Left hindlimb (tissue), 1 donor: ENCODE measurements at places on chromosomes 6 and 20.

- no peak for DNase-seq
Observed at GRCh38 chr6:138531387-138531786, 32.1 kb upstream of the NHSL1 start.

GRCh38 chr20:22526512-22527012 is 57.8 kb downstream of the FOXA2 start:
- DNase-seq, result no peak

- DNase-seq, result peak; percentile 51
Observed at GRCh38 chr6:21846541-21847451, 253.2 kb downstream of the SOX4 start.

DNA sequence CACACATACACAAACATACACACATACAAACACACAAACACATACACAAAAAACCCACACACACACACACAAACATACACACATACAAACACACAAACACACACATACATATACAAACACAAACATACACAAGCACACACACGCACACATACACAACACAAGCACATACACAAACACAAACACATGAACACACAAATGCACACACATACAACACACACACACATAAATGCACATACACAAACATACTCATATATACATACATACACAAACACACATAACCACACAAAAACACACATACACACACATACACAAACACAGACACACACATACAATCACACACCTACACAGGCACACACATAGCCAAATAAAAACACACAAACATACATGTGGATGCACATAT is 30.3 kb upstream of the THBS2 start:
- DNase-seq, result no peak

DNA sequence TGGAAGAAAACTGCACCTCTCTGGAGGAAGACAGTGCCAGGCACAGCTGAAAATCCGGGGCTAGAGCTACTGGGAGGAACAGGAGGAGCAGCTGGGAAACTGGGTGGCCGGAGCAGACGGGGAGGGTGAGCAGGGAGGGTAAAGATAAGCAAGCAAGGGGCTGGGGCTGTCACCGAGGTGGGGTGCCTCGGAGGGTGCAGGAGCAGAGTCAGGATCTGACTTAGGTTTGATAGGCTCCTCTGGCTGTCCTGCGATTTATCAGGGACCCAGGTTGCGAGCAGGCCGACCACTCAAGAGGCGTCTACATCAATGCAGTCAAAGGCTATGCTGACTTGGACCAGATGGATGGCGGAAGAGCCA is 12.3 kb downstream of the TSHZ2 start:
- DNase-seq, result no peak

DNA sequence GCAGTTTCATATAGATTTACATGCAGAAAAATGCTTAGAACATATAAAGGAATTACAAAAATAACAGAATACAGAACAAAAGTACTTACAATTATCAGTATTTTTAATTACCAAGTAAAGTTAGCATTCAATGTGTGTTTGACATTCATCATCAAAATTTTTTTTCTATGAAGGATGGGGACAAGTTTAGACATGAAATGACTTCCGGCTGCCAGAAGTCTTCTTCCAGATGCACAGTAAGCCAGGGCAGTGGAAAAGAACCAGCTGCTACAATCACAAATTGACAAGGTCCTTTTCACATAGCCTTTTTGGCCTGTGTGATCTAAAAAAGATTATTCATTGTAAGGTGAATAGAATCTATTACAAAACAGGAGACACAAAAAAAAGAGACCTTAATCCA is 73.8 kb downstream of the HUS1B start:
- DNase-seq, result no peak

DNA sequence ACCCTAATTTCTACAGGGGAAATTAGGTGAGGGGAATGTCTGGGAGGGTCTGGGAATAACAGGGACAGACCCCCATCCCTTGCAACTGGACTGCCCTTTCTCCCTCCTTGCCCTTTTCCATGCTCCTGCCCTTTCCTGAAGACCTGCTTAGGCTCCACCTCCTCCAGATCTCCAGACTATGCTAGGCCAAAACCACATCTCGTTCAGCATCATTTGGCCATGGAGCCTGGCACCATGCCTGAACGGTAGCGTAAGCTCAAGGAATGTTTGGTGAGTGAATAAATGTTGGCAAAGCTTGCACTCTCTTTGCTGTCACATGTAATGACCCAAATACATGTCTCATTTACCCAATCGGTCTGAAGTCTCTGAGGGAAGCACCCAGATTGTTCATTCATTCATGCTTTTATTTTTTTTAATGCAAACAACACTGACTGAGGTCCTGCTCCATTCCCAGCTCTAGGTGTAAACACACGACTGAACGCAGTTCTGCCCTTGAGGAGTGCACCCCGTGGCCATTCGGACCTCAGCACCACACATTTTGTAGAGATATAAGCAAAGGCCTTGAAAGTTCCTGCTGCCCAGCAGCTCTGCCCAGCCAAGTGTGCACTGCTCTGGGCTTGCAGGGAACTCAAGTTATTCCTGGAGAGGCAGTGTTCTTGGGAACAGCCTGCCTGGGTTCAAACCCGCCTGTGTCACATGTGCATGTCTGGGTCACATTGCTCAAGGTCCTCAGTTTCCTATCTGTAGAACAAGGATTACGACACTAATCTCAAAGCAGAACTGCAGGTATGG is 1.1 kb upstream of the GRM4 start:
- peak; percentile 15 for DNase-seq

GRCh38 chr6:148195511-148195910 is 147.1 kb upstream of the SASH1 start:
- DNase-seq, result no peak

- no peak for DNase-seq
Observed at GRCh38 chr20:1272368-1273100, 6.4 kb downstream of the SNPH start.

DNA sequence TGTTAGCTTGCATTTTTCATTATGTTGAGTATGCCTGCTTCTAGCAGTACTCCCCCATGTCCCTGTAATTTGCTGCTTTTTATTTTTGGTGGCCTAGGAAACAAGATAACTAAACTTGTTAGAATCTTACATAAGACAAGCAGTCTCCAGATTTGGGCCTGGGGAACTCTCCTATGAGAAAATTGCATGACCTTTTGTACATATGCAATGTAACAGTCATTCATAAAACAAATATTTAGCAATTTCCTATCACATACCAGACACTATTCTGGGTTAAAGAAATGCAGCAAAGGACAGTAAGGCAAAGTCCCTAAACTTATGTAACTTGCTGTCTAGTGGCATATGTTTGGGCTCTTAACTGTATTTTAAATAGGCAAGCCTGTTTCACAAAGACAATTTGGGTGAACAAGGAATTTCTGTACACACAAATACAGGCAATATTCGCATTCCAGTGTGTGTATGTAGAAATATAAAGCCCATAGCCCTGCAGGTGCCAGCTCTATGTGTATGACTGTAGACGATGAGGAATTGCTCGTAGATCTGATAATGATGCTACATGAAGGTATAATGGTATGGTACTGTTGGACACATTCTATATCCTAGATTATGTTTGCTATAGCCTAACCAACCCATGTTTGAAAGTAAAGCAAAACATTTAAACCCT is 305.2 kb upstream of the CITED2 start:
- DNase-seq, result no peak

DNA sequence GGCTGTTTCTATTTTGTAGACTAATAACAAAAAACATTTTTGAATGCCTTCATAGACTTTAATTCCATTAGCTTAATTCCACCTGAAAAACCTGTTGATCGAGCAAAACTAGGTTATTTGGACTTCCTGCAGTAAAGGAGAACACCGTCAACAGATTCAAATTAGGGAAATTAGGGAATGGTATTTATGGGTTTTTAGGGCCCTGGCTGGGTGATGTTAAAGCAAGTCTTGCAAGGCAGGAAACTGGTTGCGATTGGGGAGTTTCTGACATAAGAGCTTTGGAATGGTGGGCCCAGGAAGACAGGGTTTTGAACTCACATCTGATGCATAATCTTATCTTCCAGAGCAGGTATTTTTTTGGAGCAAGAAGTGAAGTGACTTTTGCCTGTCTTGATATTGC is 40.1 kb upstream of the TFAP2C start:
- no peak for DNase-seq

- no peak for DNase-seq
Observed at GRCh38 chr20:44776980-44777379, 31.3 kb downstream of the KCNK15 start.

- DNase-seq, result no peak
Observed at GRCh38 chr6:154402081-154402780, 45.6 kb upstream of the IPCEF1 start.

GRCh38 chr6:154653853-154654252 is 79.4 kb upstream of the SCAF8 start:
- no peak for DNase-seq

GRCh38 chr6:81130061-81130460 is 622.4 kb downstream of the TENT5A start:
- no peak for DNase-seq

DNA sequence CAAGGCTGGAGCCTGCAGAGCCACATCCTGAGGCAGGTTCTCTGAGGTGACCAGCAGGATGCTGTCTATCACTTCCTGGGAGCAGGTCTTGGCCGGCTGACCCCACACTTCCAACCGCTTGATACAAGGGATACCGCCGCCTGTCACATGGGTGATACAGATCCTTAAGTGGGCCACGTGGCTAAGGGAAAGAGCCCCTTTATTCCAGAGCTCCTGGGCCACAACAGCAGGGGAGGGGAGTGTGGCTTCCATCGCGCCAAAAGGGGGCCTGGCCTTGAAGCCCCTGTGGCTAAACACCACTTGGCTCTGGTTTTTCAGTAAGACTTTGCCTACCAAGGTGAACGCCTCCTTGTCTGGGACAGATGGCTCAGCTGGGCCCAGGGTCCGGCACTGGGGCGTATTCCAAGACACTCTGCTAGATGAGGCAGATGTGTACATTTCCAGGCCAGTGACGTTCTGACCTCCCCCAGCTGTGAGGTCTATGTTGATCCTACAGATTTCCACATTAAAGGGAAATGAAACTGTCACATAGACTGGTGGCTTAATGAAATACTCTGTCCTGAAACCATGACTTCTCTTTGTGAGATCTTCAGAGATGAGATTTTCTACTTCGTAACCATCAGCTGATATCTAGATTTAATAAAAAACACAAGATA is 37.6 kb upstream of the AVP start:
- no peak for DNase-seq

- no peak for DNase-seq
Observed at GRCh38 chr6:18262702-18263417, 1.5 kb downstream of the DEK start.

- no peak for DNase-seq
Observed at GRCh38 chr6:89961481-89961880, 67.2 kb downstream of the GJA10 start.

DNA sequence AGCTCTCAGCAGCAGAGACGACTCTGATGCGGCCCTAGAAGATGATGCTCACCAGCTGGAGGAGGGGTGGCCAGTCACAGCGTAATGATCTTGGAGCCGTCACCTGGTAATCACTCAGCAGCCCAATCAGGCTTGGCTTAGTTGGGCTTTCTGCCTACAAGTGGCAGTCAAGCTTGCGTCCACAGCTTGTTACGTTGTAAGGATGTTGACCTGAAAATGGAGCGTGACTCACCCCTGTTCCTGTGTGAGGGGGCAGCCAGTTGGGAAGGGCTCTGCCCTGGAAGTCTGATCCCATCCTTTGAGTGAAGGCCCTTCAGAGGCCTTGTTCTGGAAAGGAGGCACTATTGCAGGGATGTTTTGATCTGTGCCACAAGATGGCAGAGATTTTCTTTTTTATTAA is 49.8 kb downstream of the SPATA2 start:
- no peak for DNase-seq

DNA sequence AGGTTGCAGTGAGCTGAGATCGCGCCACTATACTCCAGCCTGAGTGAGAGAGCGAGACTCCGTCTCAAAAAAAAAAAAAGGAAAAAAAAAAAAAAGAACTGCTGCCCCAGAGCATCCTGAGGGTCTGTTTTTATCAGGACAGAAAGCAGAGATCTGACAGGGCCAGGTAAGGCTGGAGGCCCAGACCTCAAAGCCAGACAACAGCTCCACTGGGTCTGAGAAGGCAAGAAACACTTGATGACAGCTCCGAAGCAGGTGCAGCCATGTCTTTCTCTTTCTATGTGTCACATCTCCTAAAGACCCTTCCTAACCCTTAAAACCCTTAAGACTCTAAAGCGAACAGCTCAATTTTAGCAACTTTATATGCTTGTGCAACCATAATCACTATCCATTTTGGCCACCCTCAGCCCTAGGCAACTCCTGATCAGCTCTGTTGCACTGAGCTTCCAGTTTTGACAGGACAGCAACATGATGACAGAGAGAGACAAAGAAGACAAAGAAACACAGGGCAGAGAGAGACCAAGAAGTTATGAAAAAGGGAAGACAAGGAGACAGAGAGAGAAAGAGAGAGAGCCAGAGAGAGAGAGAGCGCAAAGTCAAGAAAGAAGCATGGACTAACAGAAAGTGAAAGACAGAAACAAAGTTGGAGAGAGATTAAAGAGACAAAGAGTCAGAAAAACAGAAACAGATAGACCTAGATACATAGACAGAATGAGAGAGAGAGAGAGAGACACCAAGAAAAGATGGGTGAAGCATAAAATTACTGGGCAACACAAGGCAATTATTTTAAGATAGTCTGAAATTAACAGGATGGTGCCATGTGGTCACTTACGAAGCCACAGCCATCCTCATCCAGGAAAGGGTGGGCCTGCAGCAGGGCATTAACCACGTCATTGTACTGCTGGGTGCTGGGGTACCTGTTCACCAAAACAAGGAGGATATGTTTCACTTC is 39.2 kb downstream of the SAMD3 start:
- DNase-seq, result no peak

DNA sequence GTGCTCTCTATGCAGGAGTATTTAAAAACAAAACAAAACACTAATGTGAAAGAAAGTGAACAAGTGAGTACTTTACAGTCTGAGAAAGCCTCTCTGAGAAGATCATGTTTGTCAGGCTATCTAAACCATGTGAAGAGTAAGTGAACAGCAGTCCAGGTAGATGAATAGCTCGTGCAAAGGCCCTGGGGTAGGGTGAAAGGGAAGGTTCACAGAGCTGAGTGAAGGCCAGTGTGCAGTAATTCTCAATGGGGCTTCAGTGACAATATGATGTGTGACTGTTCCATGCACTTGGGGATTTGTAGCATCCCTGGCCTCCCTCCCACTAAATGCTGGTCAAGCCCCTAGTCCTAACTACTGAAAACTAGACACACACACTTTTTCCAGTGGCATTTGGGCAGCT is 488.9 kb upstream of the JARID2 start:
- DNase-seq, result no peak

GRCh38 chr20:47305667-47306066 is 50.8 kb downstream of the ZMYND8 start:
- no peak for DNase-seq

DNA sequence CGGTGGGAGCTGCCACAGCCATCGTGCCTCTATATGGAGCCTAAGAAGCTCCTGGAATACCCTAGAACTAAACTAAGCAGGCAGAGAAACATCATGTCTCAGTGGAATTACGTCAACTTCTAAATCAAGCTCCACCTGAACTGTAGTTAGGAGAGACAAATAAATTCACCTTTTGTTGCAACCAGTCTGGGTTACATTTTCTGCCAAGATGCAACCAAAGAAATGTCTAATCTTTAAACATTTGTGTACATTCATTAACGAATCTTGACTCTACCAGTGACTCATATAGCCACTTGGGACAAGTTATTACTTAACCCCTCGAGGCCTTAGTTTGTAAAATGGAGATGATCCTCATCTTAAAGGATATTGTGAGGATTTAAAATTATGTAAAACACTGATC is 8.9 kb downstream of the PTPRK start:
- no peak for DNase-seq
